ENCODE measurements at places on chromosomes 3 and 15.

DNA sequence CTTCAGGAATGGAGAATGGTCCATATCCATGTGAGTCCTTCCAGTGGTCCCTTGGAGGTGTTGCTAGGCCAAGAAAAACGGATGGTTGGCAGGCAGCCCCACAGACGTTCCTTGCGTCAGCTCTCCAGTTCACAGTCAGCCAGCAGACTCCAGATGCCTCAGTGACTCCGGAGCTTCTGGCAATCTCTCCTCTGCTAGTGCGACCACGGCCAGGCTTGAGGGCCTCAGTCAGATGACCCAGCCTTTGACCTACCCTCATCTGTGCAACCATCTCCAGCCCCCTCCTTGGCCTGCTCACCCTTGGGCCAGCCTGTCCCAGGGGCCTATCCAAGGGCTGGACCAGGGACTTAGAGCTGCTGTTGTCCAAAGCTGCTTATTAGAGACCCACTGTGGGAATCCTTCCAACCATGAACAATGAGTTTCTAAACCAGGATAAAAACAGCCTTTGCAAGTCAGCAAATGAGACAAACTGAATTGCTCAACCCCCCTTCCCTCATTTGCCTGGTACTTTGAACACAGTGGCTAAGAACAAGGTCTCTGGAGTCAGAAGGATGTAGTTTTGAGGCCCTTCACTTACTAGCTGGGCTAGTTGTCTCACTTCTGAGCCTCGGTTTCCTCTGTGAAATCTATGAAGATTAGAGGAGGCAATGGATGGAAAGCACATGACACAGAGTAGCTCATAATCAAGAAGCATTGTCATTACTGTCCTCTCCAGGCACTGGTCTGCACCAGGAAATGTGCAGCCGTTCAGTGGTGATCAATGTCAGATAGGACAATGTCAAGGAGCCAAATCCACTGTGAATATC lies 44.8 kb downstream of the ANP32A start:
- no peak for DNase-seq

DNA sequence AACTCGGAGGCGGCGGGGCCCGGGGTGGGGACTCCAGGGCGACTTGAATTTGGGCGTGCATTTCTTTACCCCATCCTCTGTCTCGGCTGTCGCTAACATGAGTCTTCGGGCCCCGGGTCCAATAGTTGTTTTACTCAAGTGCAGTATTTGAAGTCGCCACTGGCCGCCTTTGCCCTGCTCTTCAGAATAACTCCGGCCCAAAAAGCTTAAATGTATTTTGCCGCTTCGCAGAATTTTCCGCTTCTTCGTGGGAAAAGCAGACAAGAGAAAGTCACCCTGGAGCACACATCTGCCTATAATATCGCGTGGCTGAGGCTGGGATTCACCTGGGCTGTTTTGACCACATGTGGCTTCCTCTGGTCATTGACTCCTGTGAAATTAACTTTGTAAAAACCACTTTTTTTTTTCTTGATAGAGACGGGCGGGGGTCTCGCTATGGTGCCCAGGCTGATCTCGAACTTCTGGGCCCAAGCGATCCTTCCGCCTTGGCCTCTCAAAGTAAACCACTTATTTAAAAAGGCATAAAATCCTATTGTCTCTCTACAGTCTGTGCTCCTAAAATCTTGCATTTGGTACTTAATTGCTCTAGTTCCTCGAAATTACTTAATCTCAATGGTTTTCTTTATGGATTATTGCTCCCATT lies 676 bp downstream of the CNOT10 start:
- DNase-seq = no peak

DNA sequence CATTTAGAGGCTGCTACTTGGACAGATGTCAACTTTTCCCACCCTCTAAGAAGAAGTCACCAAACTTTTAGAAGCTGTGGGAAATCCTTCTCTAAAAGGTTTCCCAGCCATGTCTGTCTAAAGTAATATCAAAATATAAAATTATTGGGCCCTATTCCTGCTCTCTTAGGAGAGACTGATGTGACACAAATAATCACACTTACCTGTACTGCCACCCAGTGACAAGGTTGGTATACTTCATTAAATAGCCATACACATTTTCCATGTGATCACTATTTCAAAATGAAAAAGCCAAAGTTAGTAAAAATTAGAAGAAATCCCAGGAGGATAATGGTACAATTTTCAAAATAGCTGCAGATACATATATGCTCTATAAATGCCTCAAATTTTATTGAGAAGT lies 12.6 kb downstream of the OSBPL11 start:
- DNase-seq = no peak

- DNase-seq = no peak
Observed at GRCh38 chr3:116302087-116302747, 143.1 kb downstream of the LSAMP start.

GRCh38 chr3:46693038-46693891 lies at the start of gene ALS2CL:
TSS of gene ALS2CL (minus strand) at chr3:46693679. CDS start at chr3:46689440, 4,239 bp downstream.
- DNase-seq = peak; percentile 32

- no peak for DNase-seq
Observed at GRCh38 chr15:89330119-89330518, 4.5 kb downstream of the POLG start.

DNA sequence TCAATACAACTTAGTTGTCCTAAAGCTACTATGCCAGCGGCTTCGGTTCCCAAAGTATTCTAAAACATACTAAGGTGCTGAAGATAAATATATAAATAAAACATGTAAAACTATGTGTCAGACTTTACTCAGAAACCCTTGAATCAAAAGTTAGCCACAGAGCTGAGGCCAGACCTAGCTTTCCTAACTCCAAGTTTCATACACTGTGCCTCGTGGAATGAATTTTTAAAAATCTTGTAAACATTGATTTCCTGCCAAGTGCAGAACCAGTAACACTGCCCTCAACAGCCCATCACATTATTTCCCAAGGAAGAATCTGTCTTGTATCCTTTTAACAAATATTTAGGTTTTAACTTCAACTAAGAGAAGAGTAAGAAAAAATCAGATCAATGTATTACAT lies 36.4 kb downstream of the TAMM41 start:
- DNase-seq = no peak

DNA sequence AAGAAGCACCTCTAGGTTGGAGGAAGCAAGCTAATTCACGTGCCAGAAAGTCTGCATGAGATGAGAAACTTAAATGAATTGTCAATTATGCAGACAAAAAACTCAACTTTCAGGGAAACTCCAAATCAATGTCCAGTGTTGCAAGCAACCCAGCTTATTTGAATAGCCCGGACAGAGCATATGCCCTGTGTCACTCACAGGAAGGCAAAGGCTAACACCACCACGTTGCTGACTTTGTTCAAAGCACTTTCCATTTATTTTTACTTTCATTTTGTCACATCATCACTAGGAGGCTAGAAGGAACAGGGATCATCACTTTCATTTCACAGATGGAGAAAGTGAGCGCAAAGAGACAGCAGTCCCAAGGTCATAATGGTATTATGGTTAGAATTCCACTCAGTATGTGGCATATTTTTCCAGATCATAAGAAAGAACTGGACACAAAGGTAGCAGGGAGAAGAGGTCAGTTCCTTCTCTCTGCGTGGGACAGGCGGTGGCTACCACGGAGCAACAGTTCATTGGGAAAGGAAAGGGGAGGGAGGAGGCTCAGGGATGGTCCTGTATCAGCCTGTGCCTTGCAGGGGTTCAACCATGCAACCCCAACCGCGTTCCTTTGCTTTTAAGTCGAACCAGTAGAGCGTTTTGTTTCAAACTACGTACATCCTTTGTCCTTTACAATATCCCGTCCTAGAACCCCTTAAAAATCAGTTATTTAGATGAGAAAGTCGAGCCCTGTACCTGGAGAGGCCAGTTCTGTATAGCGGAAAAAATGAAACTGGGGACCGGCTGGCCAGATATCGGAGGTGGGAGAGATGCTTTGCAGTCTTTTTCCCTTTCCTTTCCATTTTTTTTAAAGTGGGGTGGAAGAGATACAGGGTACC lies 1.1 kb downstream of the HEG1 start:
- DNase-seq = no peak

DNA sequence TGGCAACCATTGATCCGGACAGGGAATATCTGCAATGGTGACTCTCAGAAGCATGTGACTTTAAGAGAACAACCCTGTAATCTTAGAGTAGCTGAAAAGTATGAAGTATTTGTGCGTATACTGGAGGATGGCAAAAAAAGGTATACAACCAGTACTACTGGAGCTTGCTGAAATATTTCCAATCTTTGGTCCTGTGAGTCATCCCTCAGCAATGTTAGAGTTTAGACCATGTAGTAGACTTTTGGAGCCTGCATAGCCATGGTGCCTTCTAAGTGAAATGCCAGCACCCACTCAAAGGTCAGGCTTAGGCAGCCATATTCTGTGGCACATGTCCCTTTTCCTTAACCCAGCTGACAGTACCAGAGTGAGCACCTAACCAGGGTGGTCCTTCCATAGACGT lies 429.4 kb downstream of the NTRK3 start:
- no peak for DNase-seq

Measured in WERI-Rb-1 (cell line).